Fibroblast of the conjunctiva (primary cell): ENCODE measurements at places on chromosomes 11 and 22.

GRCh38 chr22:47388778-47389177, 626.3 kb downstream of the TBC1D22A start:
- DNase-seq: no peak

GRCh38 chr11:85844439-85845123, 10.6 kb upstream of the CCDC83 start:
- DNase-seq: no peak

DNA sequence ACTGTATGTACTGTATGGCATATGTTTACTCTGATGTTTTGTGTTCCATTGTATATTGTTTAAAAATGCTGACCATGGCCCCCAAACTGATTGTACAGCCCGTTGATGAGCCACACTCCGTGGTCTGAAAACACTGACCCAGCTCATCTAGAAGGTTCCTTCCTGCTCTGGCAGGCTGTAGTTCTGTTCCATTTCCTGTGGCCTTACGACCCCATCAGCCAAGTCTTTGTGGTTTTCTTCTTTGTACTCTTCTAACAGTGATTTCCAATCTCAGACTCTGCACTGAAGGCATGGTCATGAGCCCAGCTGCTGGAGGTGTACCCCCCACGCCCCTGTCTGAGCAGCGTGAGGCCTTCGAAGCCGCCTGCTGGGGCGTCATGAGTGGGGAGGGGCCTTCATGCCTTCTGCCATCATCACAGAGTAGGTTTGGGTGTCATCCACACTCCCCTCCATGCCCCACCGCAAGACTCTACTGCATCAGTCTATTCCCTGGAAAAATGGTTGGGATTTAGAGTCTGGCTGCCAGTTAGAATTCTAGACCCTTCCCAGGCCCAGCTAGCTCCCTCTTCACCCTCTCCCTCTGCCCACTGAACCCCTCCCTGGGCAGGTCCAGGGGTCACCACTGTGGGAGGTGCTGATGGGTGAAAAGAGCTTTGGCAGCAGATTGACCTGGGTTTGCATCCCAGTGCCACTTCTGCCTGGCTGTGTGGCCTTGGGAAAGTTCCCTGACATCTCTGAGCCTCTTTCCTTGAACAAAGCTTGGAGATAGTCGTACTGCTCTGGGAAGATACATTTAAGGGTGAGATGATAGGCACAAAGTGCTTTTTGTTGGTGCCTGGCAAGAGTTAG, 11.3 kb upstream of the C11orf96 start:
- DNase-seq: no peak

- DNase-seq: peak; percentile 36
These were observed 590.0 kb downstream of the METTL15 start for GRCh38 chr11:28697920-28698827.

DNA sequence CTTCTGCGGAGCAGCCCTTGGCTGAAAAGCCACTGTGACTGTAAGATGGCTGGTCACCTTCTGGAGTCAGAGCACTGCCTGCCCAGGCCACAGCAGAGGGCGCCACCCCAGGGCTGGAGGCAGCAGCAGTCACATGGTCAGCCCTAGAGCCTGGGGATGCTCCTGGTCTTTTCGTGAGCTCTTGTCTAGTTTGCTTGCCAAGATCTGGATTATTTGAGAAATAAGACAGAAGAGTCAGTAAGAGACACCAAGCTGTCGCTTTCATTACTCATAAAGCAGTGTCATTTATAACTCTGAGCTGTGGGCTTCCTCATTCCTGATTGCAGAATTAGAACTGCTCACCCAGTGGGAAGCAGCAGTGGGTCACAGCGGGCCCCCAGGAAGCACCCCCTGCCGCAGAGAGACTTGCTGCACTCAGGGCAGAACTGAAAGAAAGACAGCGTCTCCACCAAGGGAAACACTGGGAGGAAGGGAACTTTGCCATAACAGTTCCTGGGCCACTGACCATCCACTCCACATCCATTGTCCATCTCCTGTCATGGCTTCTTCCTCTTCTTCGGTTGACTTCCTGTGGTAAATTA, 56.7 kb downstream of the PPP6R2 start:
- DNase-seq: no peak

- no peak for DNase-seq
These were observed 20.7 kb upstream of the EMID1 start for GRCh38 chr22:29184849-29185490.

- no peak for DNase-seq
These were observed 118.3 kb downstream of the CD44 start for GRCh38 chr11:35257281-35257680.

DNA sequence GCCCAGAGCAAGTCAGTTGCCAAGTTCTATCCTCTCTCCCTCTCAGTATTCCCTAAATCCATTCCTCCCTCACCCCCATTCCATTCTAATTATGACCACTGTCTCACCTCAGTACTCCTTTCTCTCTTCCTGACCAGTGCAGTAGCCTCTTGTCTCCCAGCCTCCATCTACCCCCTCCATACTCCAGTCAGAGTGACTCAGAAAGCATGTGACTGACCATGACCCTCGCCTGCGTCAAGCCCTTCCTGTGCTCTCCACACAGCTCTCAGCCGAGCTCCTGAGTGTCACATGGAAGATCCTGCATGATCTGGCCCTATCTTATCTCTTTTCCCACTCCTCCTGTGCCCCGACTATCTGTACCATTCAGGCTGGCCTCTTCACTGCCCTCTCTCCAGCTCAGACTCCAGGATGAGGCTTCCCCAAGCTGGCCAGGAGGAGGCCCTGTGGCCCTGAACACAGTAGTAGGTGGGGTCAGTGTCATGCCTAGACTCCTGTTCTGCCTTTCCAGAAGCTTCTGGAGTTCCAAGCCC, 42.6 kb downstream of the NEU3 start:
- DNase-seq: peak; percentile 18

- no peak for DNase-seq
These were observed 44.5 kb upstream of the FGF3 start for GRCh38 chr11:69863544-69864200.

GRCh38 chr11:45145379-45146071, 914 bp upstream of the PRDM11 start:
- DNase-seq: no peak

GRCh38 chr11:14969901-14970323, 2.2 kb downstream of the CALCA start:
- no peak for DNase-seq

- no peak for DNase-seq
These were observed 135.2 kb downstream of the RRAS2 start for GRCh38 chr11:14223636-14224288.

DNA sequence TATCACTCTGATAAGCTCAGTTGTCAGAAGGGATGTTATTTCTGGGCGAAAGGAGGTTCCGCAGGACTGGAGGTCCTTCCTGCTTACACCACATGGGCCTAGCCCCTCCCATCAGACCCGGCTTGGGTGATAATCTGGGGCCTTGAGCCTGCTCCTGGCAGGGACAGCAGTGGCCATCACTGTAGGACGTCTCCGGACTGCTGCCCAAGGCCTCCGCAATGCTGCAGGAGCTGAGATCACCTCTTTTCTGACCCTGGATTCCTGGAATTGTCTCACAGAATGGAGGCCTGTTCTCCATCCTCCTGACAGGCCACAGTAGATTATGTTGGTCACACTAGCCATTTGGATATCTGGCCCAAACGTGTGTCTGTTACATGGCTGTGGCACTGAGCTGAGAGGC, 9.2 kb upstream of the BIK start:
- no peak for DNase-seq

GRCh38 chr11:250740-251299, 14.0 kb downstream of the PSMD13 start:
- DNase-seq: peak; percentile 27

DNA sequence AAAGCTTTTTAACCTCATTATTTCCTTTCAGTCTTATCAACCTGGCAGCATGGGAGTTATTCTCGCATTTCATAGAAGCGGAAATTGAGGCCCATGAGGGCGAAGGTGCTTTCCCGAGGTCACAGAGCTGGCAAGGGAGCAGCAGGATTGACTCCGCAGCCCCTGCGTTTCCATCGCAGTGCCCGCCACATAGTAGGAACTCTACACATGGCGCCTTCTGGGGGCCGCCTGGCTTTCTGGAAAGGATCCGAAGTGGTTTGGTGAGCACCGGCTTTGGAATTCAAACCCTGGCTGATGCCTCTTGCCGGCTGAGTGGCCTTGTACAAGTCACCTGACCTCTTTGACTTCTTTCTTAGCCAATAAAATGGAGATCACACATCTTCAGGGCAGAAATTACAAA, 93.4 kb downstream of the CEP164 start:
- no peak for DNase-seq

DNA sequence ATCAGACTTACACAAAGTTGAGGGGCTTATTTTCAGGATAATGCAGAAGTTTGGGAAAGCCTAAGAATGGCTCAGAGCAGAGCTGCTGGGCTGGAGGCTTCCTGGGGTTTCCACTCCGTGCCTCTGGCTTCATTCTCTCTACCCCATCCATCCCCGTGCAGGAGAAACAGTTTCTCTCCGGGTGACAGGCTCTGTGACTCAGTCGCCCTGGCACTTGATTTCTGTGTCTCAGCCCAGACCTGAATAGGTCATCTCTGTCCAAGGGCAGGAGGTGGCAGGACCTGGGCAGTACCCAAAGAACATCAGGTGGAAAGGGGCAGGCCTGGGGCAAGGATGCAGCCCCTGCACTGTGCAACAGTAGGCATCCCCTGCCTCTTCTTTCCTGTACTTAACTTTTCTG, 38.4 kb upstream of the RTL6 start:
- no peak for DNase-seq

DNA sequence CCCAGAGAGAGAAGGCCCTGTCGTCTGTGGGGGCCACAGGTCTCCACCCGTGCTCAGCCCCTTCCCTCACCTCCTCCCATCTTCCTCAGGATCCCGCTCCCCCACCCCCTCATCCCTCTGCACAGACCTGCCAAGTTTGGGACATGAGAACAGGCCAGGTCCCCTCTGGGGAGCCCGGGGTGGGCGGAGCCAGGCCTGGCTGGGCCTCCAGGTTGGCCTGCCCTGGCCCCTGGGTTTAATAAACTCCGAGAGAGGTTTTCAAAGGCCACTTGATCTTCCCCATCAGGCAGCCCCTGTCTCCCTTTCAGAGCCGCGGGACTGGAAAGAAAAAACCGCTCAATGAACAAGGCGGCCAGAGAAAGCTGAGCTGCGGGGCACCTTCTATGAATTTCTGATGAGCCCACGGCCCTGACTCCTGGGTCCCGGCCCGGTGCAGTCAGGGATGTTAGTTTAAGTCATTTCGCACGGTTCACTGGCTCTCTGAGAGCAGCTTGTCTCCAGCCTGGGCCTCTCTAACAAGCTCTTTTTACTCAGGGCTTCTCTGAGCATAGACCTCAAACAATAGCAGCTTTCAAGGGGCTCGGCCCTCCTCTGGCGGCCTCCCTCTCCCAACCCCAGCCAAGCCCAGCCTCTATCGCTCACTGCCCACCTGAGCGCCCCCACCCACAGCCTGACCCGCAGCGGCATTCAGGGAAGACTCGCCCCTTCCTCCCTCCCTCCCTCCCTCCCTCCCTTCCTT, 64.8 kb downstream of the RPUSD4 start:
- no peak for DNase-seq

DNA sequence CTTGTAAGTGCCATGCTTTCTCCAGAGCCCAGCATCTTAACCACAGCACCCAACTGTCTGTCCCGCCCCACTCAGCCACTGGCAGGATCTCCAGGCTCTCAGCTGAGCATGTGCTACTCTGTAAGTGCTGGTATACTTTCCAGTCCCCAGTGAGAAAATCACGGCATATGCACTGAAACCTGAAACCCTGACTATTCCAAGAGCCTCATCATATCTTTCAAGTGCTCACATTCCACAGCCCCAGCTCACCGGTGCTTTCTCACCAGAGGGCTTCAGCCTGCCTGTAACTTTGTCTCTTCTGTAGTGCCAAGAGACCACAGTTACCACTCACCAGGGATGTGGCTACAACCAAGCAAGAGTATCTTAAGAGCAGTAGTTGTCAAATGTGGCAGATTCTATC, 24.4 kb upstream of the PAMR1 start:
- peak; percentile 57 for DNase-seq

- no peak for DNase-seq
These were observed 8.0 kb upstream of the CLCF1 start for GRCh38 chr11:67381244-67381972.

- DNase-seq: no peak
These were observed 23.2 kb downstream of the NEAT1 start for GRCh38 chr11:65445604-65446445.

GRCh38 chr11:118448294-118448693, 12.0 kb downstream of the KMT2A start:
- DNase-seq: no peak

GRCh38 chr22:22759889-22760546, 115.6 kb downstream of the GGTLC2 start:
- DNase-seq: no peak

DNA sequence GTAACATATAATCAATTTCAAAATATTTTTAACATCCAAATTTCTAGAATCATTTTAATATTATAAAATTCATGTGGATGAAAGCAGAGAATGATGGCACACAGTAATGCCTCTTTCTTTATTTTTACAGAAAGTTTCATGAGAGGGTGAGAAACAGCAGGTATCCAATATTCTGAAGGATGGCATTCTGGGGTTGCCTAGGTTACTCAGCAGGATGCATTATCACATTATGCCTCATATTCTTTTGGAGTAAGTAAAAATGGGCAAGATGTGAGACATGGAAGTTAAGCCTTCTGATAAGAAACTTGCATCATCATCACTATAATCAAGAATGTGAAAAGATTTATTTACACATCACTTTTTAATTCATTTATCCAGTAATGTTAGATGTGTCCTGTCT, 148.7 kb upstream of the PGR start:
- no peak for DNase-seq

GRCh38 chr22:39985383-39986035, 9.2 kb upstream of the FAM83F start:
- no peak for DNase-seq

DNA sequence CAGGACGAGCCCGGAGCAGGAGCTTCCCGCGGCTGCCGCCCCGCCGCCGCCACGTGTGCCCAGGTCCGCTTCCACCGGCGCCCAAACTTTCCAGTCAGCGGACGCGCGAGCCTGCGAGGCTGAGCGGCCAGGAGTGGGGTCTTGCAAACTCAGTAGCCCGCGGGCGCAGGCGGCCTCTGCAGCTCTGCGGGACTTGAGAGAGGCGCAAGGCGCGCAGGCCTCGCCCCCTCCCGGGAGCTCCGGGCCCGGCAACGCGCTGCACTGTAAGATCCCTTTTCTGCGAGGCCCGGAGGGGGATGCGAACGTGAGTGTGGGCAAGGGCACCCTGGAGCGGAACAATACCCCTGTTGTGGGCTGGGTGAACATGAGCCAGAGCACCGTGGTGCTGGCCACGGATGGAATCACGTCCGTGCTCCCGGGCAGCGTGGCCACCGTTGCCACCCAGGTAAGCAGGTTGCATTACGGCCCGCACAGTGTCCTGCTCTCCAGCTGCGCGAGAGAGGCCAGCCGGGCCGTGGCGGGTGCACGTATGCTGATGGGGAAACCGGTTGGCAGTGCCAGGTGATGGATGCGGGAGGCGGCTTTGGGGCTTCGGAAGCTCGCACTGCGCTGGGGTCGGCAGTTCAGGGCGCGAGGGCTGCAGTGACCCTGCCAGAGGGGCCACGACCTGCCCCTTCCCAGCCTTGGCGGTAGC, 2.0 kb downstream of the SLC6A5 start:
- no peak for DNase-seq

DNA sequence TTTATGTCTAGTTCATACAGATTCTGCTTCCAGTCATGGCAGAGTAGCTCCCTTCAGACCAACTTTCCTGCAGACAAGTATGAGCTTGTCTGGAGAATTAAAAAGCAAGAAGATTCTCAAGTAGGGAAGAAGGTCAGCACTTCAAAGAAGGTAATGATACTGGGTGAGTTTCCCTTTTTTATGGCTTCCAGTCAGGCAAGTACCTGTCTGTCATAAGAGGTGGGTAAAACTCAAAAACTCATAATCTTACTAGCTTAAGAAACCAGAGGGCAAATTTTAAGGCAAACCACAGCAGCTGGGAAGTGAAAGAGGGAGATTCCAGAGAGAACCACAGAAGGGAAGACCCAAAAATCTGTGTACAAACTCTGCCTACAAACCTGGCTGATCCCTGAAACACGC, 54.2 kb downstream of the DENND5A start:
- DNase-seq: no peak
